ENCODE measurements at places on chromosomes 5 and 9.

DNA sequence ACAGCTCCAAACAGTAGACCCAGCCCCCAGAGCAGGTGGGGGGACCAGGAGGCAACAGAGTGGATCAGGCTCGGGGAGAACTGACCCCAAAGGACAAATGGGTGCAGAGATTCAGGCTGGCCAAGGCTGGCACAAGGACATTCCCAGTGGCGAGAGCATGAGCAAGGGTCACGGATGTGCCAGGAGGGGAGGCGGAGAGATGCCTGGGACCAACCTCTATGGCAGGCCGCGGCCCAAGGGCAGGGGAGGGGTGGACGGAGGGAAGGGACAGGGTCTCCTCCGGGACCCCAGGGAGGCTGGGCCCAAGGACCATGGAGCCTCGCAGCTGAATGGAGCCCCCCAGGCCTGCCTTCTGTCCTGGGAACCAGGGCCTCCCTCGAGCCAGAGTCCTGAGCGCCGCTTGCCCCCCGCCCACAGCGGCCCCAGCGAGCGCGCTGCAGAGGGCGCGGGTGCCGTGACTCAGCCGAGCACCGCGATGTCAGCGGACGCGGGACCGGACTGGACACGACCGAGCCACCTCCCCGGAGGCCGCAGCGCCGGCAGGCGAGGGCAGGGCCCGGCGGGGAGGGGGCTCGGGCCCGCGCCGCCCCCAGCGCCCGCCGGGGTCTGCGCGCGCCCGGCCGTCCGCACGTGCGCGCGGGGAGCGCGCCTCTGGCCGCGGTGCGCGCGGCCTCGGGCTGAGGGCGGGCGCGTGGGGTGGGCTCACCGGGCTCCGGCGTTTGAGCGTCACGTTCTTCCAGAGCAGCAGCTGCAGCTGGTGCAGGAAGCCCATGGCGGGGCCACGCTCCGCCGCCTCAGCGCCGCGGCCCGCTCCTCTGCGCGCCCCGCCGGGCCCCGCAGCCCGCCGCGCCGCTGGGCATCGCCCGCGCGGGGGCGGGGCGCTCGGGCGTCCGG, at the start of gene ABCA2:
Gene ABCA2, minus strand, starts transcription at position 869 of the 894 bp plus-strand sequence. Its CDS starts 97 bp downstream, at position 772.
- no peak for DNase-seq

DNA sequence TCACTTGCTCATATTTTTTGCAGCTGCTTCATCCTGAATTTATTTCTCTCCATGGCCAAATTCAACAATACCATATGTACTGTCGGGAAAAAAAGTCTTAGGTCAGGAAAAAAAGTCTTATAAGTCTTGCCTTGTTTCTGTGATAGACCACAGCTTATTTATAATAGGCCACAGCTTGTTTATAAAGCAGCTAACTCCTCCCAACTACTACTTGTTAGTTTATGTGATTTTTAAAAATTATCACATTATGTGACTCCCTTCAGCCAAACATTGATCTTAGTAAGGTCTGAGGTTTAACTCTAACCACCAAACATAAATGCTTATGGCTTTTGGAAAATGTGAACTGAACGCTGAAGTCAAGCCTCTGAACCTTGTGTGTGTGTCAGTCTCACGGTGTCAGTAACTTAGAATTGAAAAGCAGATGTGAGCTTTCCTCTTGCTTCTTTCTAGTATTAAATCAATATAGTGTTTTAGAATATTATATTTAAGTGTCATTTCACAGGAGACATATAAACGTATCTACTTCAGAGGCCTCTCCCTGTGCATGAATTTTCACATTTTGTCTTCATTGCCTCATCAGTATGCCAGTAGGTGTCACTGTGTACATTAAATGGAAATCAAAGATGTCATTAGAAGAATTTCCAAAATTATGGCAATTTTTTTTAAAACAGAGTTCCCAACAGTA, 51.3 kb downstream of the SNX24 start:
- no peak for DNase-seq

DNA sequence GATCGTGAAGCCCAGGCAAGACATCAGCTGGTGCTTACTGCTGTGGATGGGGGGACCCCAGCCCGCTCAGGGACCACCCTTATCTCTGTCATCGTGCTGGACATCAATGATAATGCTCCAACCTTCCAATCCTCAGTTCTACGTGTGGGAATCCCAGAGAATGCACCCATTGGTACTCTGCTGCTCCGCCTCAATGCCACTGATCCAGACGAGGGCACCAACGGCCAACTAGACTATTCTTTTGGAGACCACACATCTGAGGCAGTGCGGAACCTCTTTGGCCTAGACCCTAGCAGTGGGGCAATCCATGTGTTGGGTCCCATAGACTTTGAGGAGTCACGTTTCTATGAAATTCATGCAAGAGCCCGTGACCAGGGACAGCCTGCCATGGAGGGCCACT, 960 bp downstream of the PCDHGC5 start:
- DNase-seq: no peak

GRCh38 chr5:159965031-159965837, 43.7 kb upstream of the TTC1 start:
- DNase-seq: no peak

- no peak for DNase-seq
These were observed 188.7 kb upstream of the MSX2 start for GRCh38 chr5:174535669-174536068.

GRCh38 chr5:37319037-37319782, 51.7 kb downstream of the NUP155 start:
- no peak for DNase-seq

- no peak for DNase-seq
These were observed 134.5 kb downstream of the SEC61B start for GRCh38 chr9:99356512-99356971.

GRCh38 chr5:69011910-69012309, 81.9 kb upstream of the SLC30A5 start:
- no peak for DNase-seq

- no peak for DNase-seq
These were observed 149.7 kb downstream of the ENC1 start for GRCh38 chr5:74490814-74491213.

DNA sequence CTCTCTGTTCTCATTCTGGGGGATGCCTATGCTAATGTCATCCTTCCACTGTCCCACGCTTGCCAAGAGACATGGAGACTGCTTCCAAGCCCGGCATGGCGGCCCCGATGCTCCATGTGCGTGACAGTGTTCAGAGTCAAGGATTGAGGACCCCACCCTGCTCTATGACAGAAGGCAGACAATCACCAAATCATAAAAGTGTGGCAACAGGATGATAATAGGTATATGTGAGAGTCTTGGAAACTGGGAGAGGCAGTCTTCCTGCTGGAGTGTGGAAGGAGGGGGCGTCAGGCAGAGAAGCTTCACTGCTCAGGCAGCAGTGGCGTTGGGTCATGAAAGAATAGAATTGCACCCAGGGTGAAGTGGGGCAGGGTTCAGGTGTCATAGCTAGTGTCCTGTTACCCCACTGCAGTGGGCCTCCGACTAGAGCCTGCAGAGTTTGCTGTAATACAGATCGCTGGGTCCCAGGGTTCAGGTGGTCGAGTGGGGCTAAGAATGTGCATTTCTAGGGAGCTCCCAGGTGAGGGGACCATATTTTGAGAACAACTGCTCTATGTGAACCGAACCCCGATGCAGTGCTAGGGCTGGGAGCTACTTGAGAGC, 12.5 kb upstream of the GADD45G start:
- DNase-seq: no peak

DNA sequence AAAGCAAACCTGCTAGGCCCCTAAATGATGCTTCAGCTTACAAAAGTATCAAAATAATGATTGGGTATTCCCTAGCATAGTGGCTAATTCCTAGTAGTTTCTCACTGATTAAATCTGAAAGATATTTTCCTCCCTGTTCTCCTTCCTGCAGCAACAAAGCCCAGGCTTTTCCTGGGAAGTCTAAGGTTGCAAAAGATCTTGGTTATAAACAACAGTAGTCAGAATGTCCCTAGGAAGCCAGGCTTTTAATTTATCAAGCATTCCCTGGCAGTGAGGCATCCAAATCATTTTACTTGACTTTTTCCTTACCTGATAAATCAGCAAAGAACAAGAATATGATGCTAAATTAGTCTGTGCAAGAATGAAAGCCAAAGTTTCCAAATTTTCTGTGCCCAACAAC, 272.0 kb downstream of the PDE4D start:
- no peak for DNase-seq

DNA sequence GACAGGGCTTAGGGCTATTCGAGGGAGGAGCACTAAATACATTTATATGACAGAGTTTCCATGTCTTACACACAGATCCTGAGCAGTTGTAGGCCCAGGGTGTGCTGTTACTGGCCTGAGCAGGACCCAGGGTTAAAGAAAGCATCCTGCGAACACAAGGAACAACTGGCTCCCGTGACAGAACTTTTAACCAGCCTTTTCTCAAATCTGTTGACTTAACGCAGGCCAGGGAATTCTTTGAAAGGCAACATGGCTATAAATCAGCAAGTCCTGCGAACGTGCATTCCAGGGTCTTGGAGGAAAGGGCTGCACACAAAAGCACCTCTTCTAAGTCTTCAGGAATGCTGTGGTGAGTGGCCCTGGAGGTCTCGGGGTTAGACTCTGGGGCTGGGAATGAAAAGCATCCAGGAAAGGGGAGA, 45.2 kb upstream of the ANKRD55 start:
- DNase-seq: no peak

DNA sequence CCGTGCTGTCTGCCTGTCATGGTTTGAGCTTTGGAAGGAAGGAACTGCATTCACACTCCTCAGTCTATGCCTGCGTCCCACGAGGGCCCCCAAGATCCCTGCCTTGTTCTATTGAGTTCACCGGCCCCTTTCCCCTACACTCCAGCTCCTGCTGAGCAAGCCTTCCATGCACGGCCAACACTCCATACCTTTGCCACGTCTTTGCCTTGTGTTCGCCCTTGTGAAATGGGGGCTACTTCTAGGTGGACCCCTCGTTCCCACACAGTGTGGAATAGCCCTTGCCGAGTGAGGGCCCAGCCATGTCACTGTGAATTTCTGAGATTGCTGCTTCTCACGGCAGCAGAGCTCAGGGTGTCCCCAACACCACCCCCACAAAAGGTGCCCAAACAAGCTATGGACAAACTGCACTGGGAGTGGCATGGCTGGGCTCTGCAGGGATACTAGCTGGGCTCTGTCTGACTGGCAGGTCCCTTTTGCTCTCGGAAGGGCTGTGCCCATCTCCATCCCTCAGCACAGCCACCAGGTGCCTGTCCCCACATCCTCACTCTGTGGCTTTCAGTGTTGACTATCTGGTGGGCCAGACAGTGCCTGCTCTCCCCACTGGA, 67.9 kb upstream of the ADAMTS2 start:
- no peak for DNase-seq

- no peak for DNase-seq
These were observed 487.9 kb downstream of the ARHGEF28 start for GRCh38 chr5:74113927-74114326.

DNA sequence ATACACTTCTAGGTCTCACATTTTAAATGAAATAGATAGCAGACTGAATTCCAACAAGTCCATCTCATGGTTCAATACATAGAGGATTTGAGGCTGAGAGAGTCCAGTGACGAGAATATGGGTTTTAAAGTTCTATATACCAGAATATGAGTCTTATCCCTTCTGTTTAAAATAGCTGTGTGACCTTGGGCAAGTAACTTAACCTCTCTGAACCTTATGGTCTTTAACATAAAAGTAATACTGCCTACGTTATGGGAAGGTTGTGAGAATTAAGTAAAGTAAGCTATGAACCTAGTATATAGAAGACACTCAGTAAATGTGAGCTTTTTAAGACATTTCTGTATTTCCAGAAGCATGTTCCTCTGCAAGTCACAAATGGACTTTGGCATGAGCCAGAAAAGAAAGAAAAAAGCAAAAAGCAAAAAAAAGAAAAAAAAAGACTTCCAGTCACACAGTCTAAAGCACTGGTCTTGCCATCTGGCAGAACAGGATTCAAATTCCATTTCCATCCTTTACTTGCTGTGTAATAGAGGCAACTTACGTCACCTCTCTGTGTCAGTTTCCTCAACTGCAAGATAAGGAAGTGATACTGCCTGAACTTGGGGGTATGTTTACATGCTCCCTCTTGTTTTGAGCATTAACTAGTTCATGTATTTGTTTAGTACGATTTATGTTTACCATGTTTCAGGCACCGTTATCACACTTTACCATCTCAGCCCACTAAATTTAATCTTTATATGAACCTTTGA, 248.2 kb downstream of the TRIM32 start:
- no peak for DNase-seq

DNA sequence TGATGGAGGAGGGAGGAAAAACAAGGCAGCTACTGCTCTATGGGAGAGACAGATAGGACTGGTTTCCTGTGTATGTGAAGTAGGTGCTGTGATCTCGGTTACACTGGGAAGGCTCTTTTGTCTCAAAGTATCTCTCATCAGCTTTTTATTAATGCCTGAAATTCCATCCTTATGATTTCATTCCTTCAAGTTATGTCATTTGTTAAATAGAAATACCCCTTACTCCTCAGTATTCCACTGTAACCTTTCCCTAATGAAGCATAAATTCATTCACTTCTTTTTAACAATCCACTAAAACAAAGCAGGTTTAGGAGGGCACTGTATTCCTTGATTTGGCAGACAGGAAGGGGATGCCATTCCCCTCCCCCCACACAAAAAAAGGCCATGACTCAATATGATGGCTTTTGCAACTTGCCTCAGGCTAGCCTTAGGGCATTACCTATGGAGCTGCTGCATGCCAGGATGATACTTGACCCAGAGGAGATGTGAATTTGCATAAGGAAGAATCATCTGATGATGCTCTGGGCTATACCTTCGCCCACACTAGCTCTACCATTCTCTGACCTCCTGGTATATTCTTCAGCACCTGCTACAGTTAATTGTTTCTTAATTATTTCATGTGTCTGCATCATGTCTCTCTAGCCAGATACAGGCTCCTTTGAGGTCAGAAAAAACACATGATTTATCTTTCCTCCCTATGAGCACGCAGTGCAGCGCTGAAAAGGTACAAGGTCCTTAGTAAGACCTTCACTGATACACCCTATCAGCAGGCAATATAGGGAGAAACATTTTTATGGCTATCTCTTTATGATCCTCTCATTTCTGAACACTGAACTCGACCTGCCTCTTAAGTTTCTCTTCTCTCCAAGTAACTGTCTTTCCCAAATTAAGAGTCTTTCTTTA, 26.3 kb downstream of the NR3C1 start:
- DNase-seq: no peak

GRCh38 chr5:68419637-68420452, 204.3 kb downstream of the PIK3R1 start:
- no peak for DNase-seq

DNA sequence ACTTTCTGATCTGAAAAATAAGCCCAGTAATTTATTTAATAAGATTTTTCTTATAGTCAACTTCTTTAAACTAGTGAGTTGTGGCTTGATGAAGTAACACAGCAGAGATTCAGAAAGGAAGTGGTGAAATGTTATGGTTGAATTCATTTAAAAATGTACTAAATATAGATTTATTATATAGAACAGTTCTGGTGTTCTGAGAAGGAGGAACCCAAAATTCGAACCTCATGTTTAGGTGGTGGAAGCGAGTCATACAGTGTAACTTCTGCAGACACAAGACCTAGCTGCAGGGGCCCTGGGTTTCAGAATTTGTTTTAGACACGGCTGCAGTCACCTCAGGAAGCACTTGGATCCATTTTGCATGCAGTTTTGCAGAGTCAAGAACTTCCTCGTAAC, 188.2 kb downstream of the TRIO start:
- no peak for DNase-seq

GRCh38 chr5:65967288-65968066, 41.1 kb downstream of the ERBIN start:
- no peak for DNase-seq

Data from stimulated activated CD8-positive, alpha-beta memory T cell treated with anti-CD3 and anti-CD28 coated beads, Interleukin-4, amount 100 ng/mL, for 4 hours (primary cell).